Activated CD4-positive, alpha-beta T cell treated with anti-CD3 and anti-CD28 coated beads for 24 hours (primary cell): ENCODE measurements at places on chromosomes 13 and 19.

- DNase-seq = no peak
Measured at GRCh38 chr13:43346427-43346826, 323.0 kb downstream of the DNAJC15 start.

DNA sequence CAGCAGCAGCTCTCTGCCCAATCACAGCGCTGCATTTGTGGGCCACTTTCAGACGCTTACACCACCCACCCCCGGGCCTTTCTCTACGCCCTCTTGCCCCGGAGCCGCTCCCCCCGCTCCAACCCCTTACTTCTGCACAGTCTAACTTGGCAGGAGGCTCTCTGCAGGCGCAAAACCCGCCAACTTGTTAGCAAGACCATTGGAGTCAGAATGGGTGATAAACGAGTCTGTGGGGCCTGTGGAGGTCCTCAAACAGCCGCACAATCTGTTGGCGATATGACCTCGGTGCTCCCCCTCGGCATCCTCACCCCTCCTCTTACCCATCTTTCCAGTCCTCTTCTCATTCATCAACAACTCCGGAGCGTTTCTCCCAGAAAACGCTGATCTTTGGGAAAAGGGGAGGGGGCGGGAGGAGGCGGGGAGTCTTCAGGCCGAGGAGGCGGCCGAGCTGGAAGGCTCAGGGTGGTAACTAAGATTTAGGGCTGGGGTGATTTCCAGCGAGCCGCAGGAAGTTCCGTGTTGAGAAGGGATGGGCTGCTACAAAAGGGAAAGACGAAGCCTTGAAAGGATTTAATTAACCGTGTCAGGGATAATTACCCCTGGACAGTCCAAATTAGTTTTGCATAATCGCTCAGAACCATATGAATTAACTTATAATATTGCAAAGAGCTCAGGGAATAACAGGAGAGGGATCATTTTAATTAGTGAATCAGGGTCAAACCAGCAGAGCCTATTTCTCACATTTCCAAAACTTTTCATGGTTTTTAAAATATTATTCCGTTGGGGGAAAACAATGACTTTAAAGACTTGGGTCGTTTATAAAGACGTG is 4.1 kb downstream of the SOX21 start:
- no peak for DNase-seq

DNA sequence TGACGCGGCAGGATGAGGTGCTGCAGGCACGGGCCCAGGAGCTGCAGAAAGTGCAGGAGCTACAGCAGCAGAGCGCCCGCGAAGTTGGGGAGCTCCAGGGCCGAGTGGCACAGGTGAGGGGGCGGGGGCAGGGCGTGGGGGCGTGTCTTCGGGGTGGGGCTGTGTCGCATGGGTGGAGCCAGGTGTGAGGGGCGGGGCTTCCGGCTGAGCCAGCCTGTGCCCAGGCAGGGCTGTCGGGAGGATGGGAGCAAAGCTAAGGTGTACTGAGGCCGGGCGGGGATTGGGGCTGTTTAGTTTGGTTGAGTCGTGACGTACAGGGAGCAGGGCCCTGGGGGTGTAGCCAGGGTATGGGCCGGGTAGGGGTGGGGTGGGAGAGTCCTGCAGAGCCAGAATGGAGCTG is 62.3 kb downstream of the KCNC3 start:
- DNase-seq = no peak

DNA sequence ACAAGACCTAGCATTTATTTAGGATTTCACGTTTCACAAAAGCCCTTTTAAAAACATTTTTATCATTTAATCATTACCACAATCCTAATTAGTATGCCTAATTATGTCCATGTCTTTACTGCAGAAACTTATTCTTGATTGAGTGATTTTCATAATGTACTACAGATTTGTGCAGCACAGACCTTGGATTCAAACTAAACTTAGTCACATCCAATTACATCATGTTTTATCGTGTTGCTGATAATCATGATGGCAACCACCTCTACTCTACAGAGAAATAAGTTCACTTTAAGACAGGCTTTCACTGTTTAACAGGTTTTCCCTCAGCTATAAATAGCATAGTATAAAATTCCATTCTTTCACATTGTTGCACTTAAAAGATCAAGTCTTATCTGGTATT is 240.9 kb upstream of the RFC3 start:
- no peak for DNase-seq

GRCh38 chr13:67880916-67881315 is 650.8 kb upstream of the PCDH9 start:
- DNase-seq = no peak

GRCh38 chr13:51258612-51259548 is 36.7 kb downstream of the FAM124A start:
- DNase-seq = no peak

DNA sequence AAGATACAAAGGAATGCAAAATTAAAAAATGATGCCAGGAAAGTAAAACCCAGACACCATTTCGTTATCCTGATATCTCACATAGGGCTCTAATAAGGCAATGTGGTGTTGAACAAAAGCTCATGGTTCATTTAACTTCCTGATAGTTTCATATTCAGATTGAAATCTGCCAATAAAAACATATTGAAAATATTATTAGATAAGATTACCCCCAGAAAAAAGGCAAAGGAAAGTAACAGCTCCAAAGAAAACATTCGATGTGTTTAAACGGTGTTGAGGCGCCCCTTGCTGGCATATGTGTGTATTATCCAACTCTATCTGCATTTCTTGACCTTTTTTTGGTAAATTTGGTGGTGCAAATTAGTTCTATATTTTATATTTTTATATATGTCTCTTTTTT is 75.9 kb downstream of the ESD start:
- peak; percentile 7 for DNase-seq

- no peak for DNase-seq
Measured at GRCh38 chr13:98221234-98221633, 44.2 kb upstream of the RNF113B start.

DNA sequence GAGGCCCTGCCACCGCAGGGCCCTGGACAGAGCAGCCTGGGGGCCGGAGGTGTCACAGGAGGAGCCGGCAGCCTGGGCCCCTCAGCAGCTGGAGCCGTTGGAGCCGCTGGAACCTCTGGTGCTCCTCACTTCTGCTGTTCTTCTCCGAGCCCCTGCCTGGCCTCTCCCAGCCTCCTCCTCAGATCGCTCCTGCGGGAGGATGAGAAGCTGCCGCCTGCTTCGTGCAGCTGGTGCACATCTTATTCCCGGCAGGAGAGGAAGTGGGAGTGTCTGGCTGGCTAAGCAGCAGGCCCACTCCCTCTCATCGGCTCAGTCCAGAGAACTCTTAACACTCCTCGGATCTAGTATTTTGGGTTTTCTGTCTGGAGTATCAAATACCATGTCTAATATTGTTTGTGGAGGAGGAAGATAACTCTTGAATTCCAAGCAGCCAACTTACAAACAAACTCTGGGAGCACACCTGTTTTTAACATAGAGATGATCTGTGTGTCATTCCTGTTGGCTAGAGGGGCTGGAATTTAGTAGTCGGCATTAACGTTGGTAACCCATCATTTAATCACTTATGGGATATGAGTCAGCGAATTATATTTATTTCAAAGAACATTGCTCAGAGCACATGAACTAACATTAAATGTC is 37.1 kb upstream of the RNF113B start:
- no peak for DNase-seq

GRCh38 chr13:102472650-102473049 is 70.8 kb upstream of the FGF14 start:
- no peak for DNase-seq

GRCh38 chr19:31913103-31913661 is 432.2 kb upstream of the ZNF507 start:
- DNase-seq = no peak

DNA sequence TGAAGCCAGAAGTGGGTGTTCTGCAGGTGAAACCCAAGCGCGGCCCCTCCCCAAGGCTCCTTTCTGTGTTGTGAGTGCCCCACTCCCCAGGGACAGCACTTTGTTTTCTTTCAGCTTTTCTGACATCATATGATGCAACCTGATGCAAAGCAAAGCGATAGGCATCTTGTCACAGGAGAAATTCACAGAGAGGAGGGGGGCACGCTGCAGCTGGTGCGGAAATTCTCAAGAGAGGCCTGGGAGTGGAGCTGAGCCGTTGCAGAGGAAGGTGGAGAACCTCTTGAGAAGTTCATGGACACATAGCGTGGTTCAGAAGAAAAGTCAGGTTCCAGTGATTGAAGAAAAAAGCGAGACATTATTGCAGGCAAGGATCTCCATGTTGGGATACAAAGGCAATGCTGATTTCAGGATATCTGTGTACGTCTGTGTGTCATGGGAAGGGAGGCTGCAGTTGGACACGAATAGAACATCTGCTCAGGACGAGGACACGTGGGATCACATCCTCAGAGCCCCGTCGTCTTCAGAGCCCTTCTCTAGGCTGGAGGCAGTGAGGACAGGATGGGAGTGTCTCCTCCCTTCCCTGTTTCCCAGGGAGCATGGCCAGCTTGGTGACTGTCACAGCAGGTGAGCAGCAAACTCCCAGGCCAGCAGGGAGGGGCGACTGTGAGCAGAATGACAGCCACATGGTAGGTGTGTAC is 79.2 kb downstream of the IRS2 start:
- no peak for DNase-seq

GRCh38 chr19:51644636-51645271 is 1.9 kb downstream of the SIGLEC14 start:
- DNase-seq = no peak

GRCh38 chr19:3738477-3739220 is 22.8 kb downstream of the APBA3 start:
- no peak for DNase-seq

GRCh38 chr19:801861-802497 is 4.7 kb downstream of the PTBP1 start:
- no peak for DNase-seq

GRCh38 chr19:57171551-57172081 is 4.3 kb upstream of the DUXA start:
- DNase-seq = no peak

DNA sequence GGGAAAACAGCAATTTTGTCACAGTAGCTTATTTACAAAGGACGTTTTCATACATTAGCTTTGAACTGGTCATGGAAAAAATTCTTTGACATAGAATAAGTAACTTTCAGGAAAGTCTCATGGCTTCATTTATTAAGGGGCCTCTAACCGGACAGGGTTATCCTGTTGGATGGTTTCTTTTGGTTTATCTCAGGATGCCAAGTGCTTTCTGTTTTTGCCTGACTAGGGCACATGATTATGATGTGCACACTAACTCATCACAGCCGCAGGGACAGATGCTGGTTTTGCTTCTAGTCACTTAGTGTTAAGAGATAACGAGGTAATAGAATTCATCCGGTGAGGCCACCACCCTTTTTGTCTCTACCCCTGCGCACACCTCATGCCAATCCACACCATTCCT is 53.0 kb downstream of the TGDS start:
- no peak for DNase-seq

- no peak for DNase-seq
Measured at GRCh38 chr19:55432241-55432959, 10.7 kb downstream of the SHISA7 start.

DNA sequence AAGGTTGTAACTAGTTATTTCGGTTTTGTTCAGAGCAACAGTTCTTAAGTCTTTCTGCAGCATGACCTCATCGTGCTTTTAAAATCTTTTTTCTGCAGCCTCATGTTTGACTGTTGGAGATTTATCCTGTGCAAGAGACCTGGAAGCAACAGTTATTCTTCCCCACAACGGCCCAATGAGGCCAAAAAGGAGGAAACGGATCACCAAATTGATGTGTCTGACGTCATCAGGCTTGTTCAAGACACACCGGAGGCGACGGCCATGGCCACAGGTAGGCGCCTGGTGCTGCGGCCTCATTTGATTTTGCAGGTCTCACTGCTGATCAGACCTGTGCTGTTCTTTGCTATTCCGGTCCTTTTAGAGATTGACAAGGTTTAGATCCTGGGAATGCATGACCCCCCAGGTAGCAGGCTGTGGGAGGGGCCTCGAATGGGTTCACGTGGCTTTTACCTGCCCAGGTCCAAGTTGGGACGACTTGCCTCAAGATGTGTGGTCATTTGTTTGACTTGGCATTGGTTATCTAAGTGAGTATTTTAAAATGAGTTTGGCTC is 66.8 kb upstream of the MCF2L start:
- DNase-seq = no peak

DNA sequence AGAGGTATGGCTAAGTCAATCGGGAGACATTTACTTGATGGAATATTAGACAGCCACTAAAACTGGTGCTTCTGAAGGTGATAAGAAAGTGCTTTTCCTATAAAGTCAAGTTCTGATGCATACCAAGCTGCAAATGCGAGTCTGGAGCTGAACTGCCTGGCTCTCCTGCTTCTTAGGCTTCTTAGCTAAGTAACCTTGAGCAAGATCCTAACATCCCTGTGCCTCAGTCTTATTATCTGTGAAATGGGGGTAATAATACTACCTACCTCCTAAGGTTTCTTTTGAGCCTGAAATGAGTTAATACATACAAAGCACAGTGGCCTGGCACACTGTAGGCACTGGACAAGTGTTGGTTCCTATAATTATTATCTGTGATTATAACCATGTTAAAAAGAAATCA is 64.5 kb downstream of the ZIC5 start:
- DNase-seq = no peak

GRCh38 chr19:19542507-19542906 is 4.4 kb downstream of the CILP2 start:
- DNase-seq = no peak

GRCh38 chr13:77095288-77095687 is 68.3 kb upstream of the FBXL3 start:
- DNase-seq = no peak

GRCh38 chr13:25958986-25959385 is 92.8 kb downstream of the SHISA2 start:
- DNase-seq = no peak

DNA sequence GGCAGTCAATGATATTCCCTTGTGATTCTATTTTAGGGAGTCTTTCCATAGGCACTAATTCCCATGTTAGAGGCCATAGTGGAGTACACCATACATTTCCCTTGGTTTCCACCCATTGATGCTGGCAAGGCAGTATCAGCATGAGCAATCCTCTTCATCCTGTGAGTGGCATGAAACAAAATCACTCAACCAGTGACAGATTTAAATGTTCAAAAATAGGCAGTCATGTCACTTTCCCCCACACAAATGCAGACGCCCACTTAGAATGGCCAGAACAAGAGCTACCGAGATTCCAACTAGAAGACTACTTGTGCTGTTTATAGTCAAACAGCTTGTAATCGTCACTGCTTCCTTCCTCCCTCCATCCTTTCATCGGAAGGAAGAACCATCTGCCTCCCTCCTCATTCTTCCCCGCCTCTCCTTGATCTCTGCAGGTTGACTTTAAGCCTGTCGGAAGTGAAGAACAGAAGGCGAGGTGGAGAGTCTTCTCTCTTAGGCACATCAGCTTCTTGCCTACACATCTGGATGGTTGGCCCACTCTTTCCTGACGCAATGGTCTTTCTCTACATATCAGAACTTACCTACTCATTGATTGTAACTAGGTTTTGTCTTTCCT is 22.6 kb downstream of the RASL11A start:
- DNase-seq = no peak
